Esophagus squamous epithelium (tissue), 5 donors: ENCODE measurements at places on chromosomes 11 and 22.

GRCh38 chr11:91850533-91851275 is 373.9 kb upstream of the FAT3 start:
- no peak for DNase-seq

DNA sequence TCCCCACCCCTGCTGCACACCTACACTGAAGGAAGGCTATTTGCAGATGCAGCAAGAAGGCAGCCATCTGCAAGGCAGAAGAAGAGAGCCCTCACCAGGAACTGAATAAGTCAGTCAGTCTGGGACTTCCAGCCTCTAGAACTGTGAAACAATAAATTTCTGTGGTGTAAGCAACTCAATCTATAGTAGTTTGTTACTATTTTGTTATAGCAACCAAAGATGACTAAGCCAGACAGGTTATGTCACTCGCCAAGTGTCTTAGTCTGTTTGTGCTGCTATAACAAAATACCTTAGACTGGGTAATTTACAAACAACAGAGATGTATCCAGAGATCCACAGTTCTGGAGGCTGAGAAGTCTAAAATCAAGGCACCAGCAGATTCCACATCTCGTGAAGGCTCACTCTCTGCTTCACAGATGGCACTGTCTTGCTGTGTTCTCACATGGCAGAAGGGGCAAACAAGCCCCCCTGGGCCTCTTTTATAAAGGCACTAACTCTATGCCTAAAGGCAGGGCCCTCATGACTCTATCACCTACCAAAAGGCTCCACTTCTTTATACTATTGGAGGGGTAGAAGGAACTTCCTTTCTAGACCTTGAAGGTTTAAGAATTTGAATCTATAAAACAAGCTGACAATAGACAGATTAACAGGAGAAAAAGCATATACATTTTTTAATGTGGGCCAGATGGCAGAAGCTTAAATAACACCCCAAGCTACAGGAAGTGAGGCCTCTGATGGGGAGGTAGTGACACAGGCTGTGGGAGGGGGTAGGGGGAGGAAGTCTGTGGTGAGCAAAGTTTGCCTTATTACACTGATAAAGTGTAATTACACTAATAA is 12.3 kb downstream of the APOL6 start:
- no peak for DNase-seq

DNA sequence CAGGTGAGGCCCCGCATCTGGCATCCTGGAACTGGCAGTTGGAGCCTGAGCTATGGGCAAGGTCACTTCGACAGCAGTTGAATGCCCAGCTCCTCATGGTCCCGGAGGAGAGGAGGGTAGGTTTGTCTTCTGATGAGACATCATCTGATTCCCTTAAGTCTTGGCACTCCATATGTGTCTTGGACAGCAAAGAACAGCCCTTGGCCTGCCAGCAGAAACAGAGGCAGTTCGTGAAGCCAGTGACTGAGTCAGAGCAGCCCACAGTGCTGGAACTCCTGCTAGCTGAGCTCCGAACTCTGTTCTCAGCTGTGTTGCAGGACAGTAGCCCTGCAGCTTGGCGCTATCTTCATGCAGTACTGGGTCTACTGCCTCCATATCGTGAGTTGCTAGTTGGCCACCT is 1.0 kb downstream of the DNHD1 start:
- no peak for DNase-seq

DNA sequence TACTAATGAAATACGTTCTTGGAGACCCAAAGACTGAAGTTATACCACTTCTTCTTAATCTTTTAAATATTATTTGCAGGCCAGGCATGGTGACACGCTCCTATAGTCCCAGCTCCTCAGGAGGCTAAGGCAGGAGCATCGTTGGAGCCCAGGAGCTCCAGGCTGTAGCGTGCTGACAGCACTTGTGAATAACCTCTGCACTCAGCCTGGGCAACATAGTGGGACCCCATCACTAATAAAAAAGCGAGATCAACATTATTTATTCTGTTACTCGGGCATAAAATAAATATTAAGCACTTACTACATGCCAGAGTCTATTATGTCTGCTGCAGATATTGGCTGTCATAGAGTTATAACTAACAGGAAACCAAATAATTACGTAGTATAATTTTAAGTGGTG is 720 bp upstream of the MED17 start:
- no peak for DNase-seq

- no peak for DNase-seq
Observed at GRCh38 chr11:72228229-72228843, 3.8 kb downstream of the INPPL1 start.

GRCh38 chr11:121451986-121452608 is at the start of gene SORL1:
TSS of gene SORL1 (plus strand) at chr11:121452314. CDS start at chr11:121452332, 18 bp downstream.
- DNase-seq = no peak

GRCh38 chr22:30026756-30027155 is 53.5 kb upstream of the HORMAD2 start:
- DNase-seq = no peak

DNA sequence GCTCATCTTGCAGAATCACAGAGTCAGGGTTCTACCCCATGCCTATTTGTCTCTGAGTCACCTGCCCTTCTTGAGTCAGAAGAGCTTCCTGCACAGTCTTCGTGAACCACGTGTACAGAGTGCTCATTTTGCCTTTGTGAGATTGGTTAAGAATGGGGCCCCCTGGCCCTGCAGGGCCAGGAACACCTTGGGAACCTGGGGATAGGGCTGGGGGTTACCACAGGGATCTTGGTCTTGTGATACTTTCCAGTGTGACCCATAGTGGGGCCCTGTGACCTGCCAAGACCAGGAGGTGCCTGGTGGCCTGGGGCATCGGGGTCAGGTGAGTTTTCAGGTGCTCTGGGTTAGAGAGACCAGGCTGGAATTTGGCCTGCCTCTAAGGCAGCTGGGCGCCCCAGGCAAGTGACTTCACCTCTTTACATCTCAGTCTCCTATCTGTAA is 9.4 kb downstream of the TMPRSS13 start:
- DNase-seq = no peak

DNA sequence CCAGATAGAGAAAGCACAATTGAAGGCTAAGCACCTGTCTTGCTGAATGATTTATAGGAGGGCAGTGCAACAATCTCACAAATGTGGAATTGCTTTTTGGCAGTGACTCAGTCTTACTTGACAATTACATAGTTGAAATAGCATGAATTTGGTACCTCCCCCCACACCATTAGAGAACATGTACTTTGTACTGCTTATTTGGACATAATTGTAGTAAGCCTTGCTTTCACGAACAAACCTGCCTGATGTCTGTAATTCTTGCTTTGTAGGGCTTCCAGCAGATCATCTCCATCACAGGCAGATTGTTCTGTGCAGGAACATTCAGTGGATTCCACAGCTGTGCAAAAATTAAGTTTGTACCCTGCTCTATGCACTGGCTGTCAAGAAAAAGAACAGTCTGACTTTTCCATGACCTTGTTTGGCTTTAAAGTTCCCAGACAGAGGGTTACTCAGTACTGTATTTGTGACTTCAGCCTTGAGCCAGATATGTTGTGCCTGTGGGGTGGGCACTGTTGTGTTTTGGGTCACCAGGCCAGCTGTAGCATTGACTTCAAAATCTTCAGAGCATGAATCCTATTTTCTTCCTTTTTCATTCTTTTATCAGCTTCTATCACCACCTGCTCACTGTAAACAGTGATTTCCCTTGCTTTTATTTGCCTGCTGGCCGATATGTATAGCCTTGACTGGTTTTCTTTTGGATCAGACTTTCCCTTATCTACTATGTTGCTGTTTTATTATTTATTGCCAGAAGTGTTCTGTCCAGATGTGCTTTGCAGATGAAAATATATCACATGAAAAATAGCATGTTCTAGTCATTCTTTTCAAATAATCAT is 941.0 kb upstream of the CHORDC1 start:
- DNase-seq = no peak

GRCh38 chr22:22767876-22768602 is 119.6 kb upstream of the IGLL5 start:
- no peak for DNase-seq

GRCh38 chr11:30983143-30983542 is 386.4 kb downstream of the DCDC1 start:
- DNase-seq = no peak

- DNase-seq = no peak
Observed at GRCh38 chr11:129636926-129637325, 178.7 kb upstream of the TMEM45B start.

GRCh38 chr11:111777094-111778046 is 11.2 kb upstream of the PPP2R1B start:
- no peak for DNase-seq

- DNase-seq = no peak
Observed at GRCh38 chr11:8277691-8278090, 14.0 kb upstream of the LMO1 start.

DNA sequence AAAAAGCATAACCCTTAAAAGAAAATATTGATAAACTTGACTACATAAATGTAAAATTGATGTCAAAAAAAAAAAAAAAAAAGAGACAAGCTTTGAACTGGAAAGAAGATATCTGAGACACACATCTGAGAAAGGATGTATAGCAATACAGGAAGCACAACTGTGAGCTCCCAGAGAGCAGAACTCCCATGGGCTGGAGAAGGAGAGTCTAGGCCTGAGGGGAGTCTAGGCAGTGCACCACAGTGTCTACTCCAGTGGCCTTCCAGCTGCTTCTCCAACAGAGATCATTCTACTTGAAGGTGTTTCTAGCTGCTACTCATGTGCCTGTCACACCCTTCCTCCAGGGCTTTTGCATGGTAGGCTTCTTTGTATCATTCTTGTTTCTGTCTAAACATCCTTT is 54.2 kb upstream of the SYT9 start:
- DNase-seq = no peak

DNA sequence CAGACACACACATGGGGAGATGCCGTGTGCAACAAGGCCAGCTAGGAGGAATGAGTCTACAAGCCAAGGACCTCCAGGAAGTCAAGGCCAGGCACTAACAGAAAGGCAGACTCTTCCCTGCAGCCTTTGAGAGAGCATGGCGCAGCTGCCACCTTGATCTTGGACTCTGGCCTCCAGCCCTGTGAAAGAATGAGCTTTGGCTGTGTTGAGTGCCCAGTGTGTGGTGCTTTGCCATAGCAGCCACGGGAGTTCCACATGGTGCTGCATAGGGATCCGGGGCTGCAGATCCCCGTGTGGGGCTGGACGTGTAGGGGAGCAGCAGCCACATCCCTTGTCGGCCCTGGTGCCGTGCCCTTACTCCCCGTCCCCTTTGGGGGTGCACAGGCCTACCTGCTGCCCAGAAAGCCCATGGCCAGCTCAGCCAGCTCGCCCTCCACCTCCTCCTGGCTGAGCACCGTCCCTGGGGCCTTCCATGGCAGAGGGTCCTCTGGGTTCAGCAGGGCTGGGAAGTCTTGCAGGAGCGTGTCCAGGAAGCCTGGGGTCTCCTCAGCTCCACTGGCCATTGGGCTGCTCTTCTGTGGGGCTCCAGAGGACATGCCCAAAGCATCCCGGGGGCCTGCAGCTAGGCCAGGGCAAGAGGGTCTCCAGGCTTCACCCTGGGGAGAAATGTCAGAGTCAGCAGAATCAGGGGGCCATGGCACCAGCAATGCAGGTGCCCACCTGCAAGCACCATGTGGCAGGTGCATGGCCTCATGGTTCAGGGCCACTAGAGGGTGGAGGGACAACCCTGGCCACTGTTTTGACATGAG is 7.0 kb downstream of the PPM1F start:
- DNase-seq = no peak

GRCh38 chr11:74357449-74357848 is 40.8 kb downstream of the PGM2L1 start:
- no peak for DNase-seq

GRCh38 chr11:2128130-2128510 is 11.1 kb downstream of the IGF2 start:
- DNase-seq = no peak

DNA sequence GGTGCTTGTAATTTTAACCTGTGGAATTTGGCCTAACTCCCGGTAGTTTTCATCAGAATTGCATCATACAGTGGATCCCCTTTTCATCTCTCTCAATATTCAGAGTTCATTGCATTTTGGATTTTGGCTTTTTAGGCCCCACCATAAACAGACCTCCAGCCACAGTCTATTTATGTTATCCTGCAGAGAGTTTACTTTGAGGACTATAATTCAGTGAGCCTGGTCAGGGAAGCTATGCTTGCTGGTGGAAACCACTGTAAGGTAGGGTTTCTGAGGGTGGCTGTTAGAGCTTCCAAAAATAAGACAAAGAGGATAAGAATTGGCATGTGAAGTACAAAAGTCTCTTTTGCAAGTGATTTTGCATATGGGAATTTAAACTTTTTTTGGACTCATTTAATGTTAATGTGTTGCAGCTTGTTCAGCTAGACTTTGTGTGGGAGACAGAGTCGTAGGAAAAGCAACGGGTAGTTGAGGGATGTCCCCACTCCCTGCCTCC is 34.8 kb upstream of the DDI1 start:
- DNase-seq = no peak

- no peak for DNase-seq
Observed at GRCh38 chr22:49079027-49079725, 748.5 kb downstream of the BRD1 start.

DNA sequence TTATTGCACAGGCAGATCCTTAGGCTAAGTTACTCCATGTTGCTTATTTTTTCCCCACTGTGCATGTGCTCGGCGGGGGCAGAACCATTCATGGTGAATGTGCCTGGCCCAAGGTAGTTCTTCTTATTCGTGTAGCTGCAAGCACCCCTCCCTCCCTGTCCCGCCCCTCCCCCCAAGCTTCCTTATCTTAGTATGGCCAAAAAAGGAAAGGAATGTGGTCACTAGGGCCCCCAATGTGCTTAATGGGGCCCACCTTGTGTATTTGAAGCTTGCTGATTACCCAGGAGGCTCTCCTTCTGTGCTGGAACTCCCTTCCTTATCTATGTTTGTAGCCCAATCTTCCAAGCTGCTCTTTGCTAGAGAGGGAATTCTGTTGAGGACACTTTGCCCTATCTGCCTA is 1259.7 kb upstream of the RAG2 start:
- DNase-seq = no peak

DNA sequence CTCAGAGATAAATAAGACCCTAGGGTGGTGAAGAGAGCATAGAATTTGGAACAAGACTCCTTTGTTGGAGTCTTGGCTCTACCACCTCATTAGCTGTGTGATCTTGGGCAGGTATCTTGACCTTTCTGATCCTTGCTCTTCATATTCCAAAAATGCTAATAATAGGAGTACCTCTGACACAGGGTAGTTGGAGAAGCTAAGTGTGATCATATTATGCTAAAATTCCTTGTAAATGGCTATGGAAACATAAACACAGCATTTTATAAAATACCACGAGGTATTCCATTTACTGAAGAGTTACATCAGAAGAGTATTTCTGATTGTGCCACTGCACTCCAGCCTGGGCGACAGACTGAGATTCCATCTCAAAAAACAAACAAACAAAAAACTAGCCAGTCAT is 9.4 kb downstream of the PTPRJ start:
- DNase-seq = no peak

- DNase-seq = no peak
Observed at GRCh38 chr22:34845391-34845790, 220.6 kb upstream of the ISX start.
